ENCODE measurements at places on chromosomes 5 and 9.

GRCh38 chr9:129482521-129483414, 138.1 kb downstream of the C9orf50 start:
- no peak for DNase-seq

DNA sequence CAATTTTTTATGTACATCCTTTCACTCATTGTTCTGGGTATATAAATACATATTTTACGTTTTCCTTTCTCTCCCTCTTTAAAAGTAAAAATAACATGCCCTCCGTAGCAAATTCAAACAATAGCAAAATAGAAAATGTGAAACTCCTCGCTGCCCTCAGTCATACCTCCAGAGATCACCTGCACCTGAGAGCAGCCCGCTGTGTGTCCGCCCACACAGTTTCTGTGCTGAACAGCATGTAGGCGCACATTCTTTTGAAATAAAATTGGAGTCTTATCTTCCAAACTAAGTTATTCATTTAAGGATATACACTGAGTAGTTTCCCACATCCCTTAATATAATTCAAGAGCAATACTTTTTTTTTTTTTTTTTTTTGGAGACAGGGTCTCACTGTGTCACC, 255.7 kb downstream of the AOPEP start:
- no peak for DNase-seq

- no peak for DNase-seq
These were observed 54.5 kb downstream of the GALNT12 start for GRCh38 chr9:98861781-98862504.

DNA sequence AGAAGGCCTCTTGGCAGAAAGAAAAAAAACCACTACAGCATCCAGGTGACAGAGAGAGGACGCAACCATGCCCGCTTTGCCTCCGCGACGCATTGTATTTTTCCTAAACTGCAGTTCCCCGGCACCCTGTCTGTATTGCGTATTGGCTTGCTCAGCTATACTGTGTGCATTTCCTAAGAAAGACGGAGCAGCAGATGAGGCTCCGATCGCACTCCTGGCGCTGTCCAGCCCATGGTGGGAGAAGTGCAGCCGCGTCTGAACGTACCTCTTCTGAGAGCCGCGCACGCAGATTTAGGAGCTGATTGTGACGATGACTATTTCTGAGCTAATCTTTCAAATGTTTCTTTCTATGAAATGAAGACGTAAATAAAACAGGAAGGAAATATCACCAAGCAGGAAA, 366.5 kb downstream of the IRX1 start:
- DNase-seq, result no peak

- no peak for DNase-seq
These were observed 1.3 kb downstream of the ERBIN start for GRCh38 chr5:65927503-65928321.

DNA sequence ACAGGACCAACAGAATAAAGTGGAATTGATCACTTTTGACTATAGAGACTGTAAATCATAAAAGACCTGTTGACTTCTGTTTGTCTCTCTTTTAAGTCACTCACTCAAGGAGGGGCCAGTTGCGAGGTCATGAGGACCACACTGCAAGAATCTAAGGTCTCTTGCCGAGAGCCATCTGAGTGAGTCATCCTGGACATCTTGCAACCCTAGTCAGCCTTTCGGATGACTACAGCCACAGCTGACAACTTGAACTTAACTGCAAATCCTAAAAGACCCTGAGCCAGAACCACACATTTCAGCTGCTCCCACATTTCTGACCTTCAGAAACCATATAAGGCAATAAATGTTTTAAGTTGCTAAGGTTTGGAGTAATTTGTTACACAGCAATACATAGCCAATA, 129.7 kb upstream of the RAD23B start:
- no peak for DNase-seq

DNA sequence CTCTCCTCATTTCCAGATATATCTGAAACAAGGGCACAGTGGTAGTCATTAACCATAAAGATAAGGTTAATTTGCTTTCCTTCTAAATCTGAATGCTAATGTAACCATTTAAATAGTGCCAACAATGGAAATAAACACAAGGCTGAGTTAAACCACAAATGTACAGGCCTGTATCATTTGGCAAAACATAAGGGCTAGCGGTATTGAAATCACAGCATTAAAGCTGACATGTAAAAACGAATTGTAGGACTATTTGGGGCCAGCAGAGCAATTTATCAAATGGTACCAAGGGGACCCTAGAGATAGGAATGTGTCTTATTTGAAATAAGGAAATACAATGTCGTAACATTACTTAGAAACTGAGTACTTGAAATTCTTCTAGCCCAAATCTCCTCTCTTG, 247.5 kb upstream of the RPS23 start:
- no peak for DNase-seq

DNA sequence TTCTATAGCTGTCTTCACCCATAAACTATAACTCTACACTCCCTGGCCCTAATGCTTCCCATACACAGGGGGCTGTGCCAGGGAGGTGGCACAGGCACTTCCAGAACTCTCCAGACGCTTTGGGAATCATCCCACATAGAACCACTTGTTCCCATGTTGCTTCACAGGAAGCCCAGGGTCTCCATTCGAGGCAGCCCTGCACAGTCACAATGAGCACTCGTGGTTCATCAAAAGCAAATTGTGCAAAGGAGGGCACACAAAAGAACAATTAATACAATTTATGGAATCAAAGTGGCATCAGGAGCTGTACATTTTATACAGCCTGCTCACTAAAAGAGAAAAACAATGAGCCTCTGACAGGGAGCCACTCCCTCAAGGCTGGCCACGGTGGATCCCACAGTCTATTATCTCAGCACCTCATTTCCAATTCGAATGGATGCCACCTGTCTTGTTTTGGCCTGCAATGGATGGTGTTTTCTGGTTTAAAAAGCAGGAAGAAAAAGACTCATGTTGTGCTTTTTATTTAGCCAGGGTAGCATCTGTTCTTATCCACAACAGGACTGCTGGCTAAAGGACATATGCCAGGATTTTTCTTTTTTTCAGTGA, 354.8 kb downstream of the ENC1 start:
- DNase-seq, result no peak

DNA sequence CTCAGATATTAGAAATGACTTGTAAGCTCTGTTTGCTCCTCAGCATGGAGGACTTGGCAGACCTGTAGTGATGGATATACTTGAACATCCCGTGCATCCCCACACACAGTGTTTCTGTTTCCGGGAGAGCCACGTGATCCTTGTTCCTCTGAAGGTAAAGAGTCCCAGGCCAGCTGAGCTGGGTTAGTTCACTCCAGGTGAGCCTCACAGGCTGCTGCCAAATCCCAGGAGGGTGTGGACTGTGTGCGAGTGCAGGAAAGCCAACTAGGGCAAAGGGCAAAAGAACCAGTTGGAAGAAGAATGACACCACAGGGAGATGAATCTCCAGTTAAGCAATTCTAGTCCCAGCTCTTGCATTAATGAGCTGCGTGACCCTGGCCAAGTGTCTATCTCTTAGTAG, 10.4 kb upstream of the TOMM5 start:
- DNase-seq, result no peak

GRCh38 chr5:73447530-73448462, 781 bp downstream of the FOXD1 start:
- DNase-seq, result no peak

DNA sequence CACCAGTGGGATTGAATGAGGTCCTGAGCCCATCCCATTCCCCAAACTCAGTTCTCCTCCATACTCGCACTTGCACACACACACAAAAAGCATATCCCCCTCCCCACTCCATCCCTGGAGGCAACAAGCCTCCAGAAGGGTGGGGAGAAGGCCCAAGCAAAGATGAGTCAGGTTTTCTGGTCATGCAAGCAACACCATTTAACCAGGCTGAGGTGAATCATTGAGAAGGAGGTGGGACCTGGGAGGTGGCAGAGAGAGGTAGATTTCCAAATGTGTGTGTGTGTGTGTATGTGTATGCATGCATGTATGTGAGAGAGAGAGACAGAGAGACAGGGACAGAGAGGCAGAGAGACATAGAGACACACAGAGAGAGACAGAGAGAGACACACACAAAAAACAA, 185.2 kb upstream of the TRIM32 start:
- DNase-seq, result no peak

DNA sequence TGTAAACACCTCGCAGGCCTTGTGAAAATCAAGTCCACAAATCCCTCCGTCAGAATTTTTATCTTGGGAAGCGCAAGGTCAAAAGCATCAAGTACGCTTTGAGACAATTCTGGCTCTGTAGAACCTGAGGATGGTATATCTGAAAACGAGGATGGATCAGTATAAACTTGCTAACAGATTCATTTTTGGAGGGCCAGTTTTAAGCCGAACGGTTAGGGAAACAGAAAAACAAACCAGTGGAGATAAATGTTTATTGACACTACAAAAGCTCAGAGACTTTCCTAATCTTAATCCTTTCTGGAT, 352 bp upstream of the PGGT1B start:
- no peak for DNase-seq

DNA sequence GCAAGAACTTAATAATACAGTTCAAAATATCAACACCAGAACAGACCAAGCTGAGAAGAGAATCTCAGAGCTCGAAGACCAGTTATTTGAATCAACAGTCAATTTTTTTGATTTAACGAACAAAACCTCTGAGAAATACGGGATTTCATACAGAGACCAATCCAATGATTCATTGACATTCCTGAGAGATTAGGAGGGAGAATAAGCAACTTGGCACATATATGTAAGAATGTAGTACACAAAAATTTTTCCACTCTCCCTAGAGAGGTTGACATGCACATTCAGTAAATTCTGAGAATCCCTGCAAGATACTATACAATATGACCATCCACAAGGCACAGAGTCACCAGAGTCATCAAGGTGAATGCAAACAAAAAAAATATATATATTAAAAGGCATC, 1577.3 kb upstream of the C9orf72 start:
- DNase-seq, result no peak

DNA sequence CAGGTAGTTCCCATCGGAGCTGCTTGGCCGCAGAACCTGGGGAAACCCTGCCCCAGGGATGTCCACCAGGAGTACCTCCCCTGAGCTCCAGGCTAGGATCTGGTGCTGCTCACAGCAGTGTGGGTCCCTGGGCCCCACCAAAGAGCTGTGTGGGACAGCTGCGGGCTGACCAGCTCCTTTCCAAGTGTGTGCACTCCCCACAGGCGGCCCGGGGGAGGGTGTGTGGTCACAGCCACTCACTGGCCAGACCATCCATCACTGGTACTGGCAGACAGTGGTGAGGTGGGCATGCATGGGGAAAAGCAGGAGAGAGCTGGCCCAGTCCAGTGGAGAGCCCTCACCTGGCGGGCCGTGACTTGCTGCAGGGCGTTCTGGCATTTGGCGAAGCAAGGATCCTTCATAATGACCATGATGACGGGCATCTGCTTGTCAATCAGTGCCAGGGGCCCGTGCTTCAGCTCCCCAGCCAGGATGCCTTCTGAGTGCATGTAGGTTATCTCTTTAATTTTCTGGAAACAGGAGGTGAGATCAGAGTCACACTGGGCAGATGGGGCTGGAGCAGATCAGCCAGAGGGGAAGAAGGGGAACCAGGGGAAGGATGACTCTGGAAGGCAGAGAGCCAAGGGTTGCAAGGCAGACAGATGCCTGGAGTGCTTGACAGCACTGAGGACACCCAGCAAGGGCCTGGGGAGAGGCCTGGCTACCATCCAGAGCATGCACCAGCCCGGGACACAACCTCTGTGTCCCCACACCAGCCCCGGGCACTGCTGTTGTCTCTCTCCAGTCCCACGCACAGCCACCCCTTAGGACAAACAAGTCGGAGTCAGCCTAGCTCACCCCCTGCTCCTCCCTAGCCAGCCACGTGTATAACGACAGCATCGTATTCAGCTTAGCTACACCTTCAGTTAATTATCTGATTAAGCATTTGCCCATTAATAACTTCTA, 12.8 kb upstream of the MAPK9 start:
- DNase-seq, result no peak

- DNase-seq, result no peak
These were observed 38.4 kb downstream of the CDKL3 start for GRCh38 chr5:134328619-134329018.

DNA sequence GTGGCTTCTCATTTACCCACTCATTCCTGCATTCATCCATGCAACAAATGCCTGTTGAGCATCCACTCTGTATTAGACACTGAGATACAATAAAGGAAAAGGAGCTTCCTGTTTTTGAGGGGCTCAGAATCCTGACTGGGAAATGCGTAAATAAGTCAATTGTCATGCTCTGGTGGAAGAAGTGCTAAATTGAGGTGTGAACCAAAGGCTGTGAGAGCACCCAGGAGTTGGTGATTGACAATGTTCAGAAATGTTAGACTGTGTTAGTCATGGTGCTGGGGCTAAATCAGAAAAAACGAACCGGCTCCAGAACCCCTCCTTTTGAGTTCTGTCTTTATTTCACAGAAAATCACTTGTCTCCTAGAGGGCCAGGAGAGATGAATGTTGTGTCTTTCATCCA, 558.6 kb upstream of the SGCD start:
- DNase-seq, result no peak

- no peak for DNase-seq
These were observed 131.1 kb downstream of the RMI1 start for GRCh38 chr9:84111726-84112125.

DNA sequence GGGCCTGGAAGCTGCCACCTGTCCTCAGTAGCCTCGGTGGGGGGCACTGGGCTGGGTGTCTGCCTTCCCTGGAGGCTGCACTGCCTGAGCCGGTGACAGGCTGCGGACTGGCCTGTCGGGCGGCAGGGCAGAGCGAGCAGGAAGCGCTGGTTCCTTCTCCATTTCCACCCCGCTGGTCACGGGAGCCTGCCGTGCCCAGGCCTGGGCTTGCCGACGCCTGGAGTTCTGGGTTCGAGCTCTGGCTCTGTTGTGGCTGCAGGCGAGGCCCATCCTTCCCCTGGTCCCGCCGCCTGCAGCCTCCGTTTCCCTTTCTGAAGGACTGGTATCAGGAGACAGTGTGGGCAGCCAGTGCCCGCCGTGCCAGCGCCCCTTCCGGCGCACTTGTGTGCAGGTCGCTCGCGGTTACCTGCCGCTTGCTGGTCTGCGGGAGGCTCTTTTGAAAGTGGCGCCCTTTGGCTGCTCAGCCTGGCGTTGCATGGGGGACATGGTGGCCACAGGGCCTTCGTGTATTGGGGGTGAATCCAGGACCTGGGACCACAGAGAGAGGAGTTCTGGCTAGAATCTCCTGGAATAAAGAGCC, 34.0 kb downstream of the RXRA start:
- no peak for DNase-seq

DNA sequence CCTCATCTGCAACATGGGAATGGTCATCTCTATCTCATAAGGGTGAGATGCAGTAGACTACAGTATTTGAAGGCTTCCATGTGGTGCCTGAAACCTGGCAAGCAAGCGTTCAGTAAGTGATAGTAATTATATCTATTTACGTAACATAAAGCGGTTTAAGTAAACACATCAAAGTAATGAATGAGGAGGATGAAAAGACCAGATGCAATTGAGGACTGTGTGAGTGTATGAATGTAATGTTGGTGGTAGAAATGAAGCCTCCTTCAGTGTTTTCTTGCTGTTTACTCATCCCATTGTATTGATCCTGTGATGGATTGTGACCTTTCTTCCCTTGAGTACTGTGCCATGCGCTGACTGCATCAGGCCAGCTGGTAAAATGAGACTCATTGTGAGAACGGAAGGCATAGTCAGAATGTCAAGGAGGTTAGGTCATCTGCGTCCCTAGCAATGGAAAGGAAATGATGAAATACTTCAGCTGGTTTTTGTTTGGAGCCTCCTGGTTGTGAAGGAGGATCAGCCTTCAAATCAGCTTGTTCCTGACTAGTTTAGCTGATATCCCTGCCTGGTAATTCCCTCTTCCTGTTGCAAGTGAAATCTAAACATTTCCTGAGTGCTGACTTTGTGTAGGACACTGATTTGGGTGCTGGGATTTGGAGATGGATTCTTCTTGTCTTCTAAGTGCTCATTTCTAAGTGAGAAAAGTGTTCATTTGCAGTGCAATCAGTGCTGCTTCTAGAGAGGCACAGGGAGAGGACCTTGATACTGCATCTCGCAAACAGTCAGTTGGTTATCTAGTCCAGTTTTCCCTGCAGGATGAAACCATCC, 35.6 kb downstream of the TNFSF8 start:
- DNase-seq, result no peak
